ENCODE measurements at places on chromosomes 5 and 9.
A peak's percentile ranks its signal among the peaks of the same experiment; 100 is the strongest.

- DNase-seq: no peak
Observed at GRCh38 chr9:32839013-32839885, 55.9 kb downstream of the TMEM215 start.

- DNase-seq: no peak
Observed at GRCh38 chr9:121298016-121298538, 30.1 kb downstream of the GSN start.

DNA sequence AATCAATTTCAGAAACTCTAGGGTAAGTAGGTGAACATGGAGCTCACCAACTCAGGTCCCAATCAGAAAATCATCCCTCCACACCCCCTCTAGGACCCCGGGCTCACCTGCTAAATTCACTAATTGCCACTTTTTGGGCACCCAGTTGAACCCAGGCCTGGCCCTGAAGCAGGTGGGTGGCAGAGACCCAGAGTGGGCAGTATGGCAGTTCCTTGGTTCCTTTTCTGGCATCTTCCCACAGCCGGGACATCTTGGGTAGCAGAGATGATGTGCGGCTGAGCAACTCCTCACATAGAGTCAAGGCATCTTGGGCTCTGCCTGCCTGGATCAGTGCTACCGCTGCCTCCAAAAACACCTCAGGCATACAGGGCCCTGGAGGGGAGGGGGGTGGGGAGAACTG lies 2.9 kb upstream of the VCP start:
- DNase-seq: no peak

GRCh38 chr9:3299872-3300271 lies 225.9 kb downstream of the RFX3 start:
- no peak for DNase-seq

DNA sequence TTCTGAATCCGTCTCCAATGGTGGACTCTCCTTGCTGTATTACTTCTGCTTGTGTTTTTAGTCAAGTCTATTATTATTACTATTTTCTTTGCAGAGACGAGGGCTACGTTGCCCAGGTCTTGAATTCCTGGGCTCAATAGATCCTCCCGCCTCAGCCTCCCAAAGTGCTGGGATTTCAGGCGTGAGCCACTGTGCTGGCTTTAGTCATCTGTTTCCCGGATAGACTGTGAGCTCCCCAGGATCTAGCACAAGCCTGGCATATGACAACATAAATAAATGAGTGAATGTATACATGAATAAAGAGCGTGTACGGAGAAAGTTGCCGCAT lies 439 bp upstream of the DDX46 start:
- DNase-seq: no peak

DNA sequence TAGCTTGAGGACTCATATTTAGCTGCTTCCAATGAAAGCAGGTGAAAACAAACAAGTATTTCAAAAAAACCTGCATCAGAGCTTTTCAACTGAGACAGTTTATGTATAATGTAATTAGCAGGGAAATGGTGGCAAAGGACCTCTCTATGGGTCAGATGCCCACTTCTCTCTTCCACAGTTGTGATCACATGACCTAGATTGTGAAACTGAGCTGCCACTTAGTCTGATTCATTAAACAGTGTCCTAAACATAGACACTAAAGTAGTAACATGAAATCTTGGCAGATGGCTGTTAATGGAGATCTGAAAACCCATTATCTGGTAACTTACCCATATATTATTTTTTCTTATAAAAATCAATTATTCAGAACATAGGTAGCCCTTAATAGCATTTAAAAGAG lies 663.6 kb upstream of the RIOK2 start:
- DNase-seq: no peak

DNA sequence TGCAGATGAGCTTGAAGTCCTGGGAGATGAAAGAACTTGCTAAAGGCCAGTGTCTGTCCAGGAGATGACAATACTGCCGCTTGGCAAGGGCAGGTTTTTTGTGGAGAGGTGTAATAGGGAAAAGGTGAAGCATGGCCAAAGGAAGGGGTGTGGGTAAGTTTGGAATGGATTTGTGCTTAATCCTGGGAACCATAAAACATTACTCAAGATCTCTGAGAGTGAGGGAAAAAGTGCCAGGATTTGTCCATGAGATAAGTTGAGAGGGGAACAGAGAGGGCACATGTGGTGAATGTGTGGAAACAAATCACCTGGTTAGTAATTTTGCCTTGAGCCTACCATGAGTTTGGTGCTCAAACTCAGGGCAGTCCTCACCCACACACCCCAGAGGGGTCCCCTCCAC lies 108.8 kb upstream of the CD180 start:
- no peak for DNase-seq

DNA sequence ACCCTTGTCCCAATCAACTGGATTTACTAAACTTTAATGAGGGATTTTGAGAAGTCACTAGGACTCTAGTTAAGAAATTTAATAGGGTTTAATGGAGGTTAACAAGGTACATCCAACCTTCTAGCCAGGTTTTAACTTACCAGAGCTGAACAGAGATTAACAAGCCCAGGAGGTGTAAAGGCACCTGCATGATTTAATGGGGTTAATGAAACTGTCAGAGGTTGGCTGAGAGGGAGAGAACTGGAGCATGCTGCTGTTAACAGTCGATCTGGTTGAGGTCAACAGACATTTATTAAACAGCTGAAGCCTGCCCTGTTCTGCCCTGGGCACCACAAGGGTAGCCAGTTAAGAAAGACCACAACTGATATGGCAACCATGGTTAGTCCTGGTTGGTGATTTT lies 13.6 kb downstream of the HAND1 start:
- no peak for DNase-seq

- peak; percentile 43 for DNase-seq
Observed at GRCh38 chr9:96061293-96061987, 185.9 kb downstream of the ERCC6L2 start.

GRCh38 chr5:31942546-31942945 lies 231.6 kb downstream of the GOLPH3 start:
- no peak for DNase-seq

GRCh38 chr9:76873056-76873792 lies 32.7 kb downstream of the PRUNE2 start:
- no peak for DNase-seq

- DNase-seq: no peak
Observed at GRCh38 chr9:75084081-75084672, 3.8 kb downstream of the NMRK1 start.

- no peak for DNase-seq
Observed at GRCh38 chr5:171640480-171640879, 145.1 kb upstream of the SMIM23 start.

- DNase-seq: no peak
Observed at GRCh38 chr9:103799959-103800358, 294.1 kb upstream of the SMC2 start.

- peak; percentile 85 for DNase-seq
Observed at GRCh38 chr9:34463098-34463900, 4.7 kb downstream of the DNAI1 start.

DNA sequence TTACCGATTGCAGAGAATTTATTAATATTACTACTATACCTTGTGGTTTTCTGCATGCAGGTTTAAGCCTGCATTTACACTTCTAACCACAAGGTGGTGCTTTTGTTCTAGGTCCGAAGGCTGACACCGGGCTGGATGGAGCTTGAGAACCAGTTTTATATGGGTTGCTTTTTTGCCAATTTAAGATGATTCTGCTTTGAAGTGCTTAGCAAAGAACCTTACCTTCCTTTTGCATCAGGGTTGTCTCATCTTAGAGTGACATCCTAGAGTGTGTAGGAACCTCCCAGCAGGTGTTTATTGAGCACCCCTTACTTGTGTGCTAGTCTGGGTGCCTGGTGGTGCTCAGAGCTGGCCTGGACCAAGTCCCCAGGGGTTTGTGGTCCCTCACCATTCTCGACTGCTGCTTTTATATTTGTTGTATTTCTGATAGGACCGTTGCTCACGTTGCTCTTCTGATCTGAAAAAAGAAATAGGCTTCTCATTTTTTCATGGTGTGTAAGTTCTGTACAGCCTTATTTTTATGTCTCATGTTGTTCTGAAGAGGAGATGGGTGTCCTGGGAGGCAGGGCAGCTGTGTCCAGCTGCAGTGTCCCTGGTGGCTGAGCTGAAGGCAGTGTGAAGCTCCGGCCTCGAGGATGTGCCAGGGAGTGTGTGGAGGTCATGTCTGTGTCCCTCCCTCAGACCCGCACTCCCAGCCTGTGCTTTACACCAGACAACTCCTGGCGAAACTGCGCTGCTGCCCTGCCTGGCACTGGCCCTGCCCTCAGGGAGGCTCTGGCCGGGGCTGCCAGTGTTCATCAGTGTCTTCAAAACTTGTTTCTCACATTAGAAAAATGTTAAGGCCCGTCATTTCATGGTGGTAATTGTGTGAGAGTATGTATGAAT lies 54.3 kb downstream of the EHMT1 start:
- peak; percentile 31 for DNase-seq

- DNase-seq: no peak
Observed at GRCh38 chr9:126838055-126838811, 22.2 kb upstream of the ZBTB34 start.

DNA sequence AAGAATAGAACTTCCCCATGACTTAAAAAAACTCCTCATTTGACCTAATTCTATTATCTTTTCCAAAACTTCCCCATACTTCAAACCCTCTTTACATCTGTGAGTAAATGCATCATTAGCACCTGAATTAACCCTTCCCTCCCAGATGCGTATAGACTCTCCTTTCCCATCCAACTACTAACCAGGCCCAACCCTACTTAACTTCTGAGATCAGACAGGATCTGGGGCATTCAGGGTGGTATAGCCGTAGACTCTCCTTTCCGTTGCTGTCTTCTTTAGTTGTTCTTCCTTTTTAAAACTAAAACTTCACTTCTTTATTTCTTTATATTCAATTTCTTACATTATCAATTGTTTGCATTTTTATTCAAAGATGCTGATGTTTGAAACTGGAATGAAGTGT lies 165.2 kb downstream of the SLCO4C1 start:
- no peak for DNase-seq

DNA sequence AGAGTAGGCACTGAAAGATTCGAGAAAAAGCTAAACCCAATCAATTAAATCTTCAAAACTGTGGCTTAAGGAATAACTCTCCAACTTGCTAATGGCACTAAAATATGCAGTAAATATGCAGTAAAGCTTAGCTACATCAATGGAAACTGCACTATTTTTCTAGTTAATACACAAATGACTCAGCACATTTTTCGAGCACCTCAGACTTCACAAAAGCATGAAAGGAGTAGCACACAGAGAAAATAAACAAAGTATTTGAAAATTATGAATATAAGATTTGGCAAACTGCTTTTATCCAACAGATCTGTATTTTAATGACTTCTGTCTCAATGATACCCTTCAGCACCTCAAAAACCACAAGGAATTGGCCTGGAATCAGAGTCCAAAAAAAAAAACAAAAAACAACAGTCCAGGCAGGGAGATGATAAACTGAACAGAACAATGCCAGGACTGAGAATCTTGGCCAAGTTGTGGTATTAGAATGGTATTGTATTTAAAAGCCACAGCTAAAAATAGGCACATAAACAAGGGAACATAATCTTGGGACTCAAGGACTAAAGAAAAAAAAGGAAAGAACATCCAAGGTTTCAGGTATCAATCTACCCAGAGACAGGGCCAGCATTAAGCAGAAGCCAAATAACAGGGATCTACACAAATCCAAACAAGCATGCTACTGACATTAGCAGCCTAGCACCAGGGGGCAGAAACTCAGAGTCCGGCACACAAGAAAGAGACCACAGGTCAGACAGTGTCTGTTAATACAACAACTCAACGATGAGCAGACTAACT lies 21.4 kb downstream of the TMEM245 start:
- no peak for DNase-seq

GRCh38 chr9:34611251-34611810 lies 566 bp downstream of the RPP25L start:
- no peak for DNase-seq

- no peak for DNase-seq
Observed at GRCh38 chr5:114657342-114658130, 295.7 kb downstream of the KCNN2 start.

- no peak for DNase-seq
Observed at GRCh38 chr5:147446523-147446922, 63.3 kb downstream of the DPYSL3 start.

- DNase-seq: no peak
Observed at GRCh38 chr9:7055171-7055903, 297.6 kb downstream of the KDM4C start.

- DNase-seq: no peak
Observed at GRCh38 chr9:10873999-10874398, 261.2 kb upstream of the PTPRD start.

DNA sequence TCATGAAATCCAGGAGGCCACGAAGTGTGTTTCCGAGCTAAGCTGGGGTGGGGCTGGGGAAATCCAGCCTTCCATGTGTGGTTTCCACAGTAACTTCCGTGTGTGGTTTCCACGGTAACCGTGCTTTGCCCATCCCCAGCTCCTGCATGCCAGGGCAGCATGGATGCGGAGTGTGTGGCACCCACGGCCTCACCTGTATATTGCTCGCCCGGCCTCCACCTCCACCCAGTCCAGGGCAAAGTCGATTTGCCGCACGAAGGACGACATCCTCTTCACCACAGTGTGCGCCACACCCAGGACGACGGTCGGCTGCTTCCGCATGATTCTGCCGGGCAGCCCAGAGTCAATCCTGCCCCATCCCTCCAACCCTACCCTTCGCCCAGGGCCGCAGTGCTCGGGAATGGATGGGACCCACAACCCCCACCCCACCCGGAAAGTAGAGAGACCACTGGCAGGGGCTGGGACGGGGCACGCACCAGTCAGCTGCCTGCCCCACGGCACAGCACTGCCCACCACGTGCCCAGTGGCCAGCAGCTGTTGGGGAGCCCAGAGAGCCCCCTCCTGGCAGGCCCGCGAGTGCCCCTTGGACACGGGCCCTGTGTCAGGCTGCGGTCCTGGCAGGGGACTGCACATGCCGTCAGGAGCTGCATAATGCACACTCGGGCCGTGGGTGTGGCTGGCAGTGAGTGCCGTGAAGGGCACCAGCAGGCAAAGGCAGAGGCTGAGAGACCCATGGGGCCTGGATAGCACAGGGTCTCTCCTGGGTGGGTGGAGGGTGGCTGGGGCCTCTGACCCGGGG lies 39.0 kb upstream of the NSMF start:
- no peak for DNase-seq

GRCh38 chr5:155926031-155926430 lies 400.9 kb upstream of the SGCD start:
- no peak for DNase-seq

DNA sequence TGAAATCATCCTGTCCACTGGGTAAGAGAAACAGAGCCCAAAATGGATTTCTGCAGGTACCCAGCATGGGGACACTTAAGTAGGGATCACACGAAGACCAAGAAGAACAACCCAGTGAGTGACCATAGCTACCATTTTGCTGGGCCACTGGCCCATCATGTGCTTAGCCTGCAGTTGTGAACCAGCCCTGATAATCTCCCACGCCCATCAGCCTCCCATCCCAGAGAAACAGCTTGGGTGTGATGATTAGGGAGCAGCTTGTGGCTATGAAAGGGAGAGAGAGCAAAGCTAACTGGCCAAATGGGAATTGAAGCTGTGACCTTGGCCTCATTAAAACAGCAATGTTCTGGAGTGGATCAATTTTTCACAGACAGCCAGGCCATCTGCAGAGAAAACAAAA lies 138.5 kb downstream of the SLC24A2 start:
- DNase-seq: no peak

DNA sequence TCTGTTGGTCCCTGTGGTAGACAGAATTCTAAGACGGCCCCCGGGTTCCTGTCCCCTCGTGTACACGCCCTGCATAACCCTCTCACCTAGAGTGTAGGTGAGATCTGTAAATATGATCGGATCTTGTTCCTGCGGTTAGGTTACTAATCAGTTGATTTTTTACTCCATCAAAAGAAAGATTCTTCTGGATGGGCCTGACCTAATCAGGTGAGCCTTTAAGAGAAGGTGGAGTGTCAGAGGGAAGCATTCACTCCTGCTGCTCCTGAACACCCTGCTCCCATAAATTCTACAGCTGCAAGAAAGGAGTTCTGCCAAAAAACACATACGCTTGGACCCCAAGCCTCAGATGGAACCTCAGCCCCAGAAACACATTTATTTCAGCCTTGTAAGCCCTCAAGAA lies 15.6 kb upstream of the FUBP3 start:
- no peak for DNase-seq
